ENCODE measurements at places on chromosomes 4 and X.

- no peak for DNase-seq
Measured at GRCh38 chr4:153045111-153045982, 109.2 kb downstream of the FHDC1 start.

DNA sequence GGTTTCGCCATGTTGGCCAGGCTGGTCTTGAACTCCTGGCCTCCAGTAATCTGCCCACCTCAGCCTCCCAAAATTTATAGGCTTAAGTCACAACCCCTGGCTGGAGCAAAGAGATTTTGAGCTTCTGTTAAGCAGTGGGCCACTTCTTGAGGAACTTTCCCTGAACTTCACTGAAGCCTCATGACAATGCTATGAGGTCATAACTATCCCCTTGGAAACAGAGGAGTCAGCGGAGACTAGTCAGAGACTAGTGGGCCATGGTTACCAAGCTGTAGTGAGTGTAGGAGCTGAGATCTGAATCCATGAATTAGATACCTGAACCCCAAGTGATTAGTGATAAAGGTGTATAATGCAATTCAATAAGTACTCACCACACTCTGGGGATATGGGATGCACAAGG is 145.1 kb upstream of the MSX1 start:
- no peak for DNase-seq

GRCh38 chr4:23070848-23071570 is 378.3 kb downstream of the GBA3 start:
- DNase-seq, result no peak

- no peak for DNase-seq
Measured at GRCh38 chr4:26233350-26233749, 87.5 kb upstream of the RBPJ start.

GRCh38 chrX:80876877-80877276 is 67.2 kb upstream of the BRWD3 start:
- DNase-seq, result no peak

DNA sequence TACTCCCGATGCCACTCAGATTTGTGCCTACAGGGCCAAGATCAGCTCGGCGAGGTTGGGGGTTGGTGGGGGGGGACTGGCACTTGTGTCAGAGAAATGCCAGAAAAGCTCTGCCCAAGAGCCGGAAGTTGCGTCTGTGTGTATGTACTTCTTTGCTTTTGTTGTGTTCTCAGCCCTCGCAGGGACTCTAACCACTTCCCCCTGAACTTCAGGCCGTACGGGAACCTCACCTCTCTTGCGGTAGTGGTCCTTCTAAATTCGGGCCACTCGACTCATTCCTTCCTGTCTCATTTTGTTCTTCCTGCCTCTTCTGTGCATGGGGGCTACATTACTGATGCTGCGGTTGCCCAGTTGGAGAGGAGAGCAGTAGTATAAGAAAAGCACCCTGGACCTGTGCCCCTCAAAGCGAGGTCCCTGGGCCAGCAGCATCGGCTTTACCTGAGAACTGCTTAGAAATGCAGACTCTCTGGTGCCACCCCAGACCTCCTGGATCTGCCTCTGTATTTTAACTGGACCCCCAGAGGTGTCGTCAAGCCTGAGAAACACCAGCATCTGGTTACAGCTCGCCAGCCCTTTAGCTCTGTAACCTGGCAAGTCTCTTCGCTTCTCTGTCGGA is 146.3 kb upstream of the RPS6KA3 start:
- DNase-seq, result no peak

DNA sequence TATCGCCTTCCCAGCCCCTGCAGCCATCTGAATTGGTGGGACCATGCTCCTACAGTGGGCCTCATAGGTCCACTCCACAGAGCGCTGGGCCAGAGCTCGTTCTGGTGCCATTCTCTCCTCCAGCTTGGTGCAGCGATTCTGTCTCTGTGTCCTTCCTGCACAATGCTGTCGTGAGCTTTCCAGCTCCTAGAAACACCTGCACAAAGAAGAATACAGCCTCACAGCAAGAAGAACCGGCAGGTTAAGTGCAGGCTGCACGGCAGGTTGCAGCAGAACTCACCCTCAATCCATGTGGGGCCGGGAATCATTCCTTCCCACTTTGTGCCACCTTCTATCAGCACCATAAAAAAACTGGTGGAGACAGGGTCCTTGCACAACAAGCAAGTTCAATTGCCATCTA is 101.2 kb upstream of the ENPP6 start:
- DNase-seq, result no peak

DNA sequence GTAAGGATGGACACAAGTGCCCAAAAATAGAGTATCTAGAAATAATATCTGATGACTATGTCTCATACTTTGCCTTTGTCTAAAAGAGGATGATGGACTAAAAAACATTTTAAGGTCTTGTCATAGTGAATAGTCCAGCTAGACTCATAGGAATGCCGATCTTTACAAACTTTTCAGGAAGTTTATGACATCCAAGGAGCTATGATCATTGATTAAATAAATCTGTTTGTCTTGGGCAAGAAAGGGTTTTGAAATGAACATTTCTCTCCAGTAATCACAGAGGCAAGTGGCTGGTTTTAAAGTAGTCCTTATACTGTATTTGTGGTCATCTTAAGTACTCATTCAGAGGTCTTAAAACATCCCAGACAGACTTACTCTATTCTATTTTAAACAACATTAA is 109.8 kb downstream of the MAPK10 start:
- no peak for DNase-seq

GRCh38 chr4:89539797-89540711 is 232.5 kb upstream of the GPRIN3 start:
- no peak for DNase-seq

DNA sequence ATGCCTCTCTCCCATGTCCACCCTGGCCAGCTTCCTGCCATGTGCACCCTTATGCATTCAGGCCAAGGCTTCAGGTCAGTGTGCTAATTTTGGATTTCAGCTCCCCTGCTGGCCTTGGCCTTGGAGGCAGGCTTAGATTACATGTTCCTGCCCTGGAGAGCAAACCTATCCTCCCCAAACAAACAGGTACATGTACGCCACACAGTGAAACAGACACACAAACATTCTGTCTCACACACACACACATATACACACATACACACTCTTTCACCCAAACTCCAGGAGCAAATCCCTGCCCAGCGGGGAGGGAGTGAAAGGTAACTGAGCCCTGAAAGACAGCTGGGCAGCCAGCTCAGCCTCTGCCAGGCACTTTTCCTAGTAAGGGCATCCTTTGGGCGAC is 62.7 kb upstream of the ARHGAP36 start:
- no peak for DNase-seq

GRCh38 chrX:22032084-22032483 is at the start of gene PHEX:
Gene PHEX, plus strand, starts transcription at chrX:22032325. Its CDS starts 681 bp downstream, at chrX:22033006.
- no peak for DNase-seq

- DNase-seq, result no peak
Measured at GRCh38 chrX:10938365-10938923, 172.7 kb upstream of the HCCS start.

- DNase-seq, result no peak
Measured at GRCh38 chr4:44916411-44916810, 190.1 kb upstream of the GNPDA2 start.

- no peak for DNase-seq
Measured at GRCh38 chr4:165709973-165710526, 163.0 kb upstream of the TLL1 start.

DNA sequence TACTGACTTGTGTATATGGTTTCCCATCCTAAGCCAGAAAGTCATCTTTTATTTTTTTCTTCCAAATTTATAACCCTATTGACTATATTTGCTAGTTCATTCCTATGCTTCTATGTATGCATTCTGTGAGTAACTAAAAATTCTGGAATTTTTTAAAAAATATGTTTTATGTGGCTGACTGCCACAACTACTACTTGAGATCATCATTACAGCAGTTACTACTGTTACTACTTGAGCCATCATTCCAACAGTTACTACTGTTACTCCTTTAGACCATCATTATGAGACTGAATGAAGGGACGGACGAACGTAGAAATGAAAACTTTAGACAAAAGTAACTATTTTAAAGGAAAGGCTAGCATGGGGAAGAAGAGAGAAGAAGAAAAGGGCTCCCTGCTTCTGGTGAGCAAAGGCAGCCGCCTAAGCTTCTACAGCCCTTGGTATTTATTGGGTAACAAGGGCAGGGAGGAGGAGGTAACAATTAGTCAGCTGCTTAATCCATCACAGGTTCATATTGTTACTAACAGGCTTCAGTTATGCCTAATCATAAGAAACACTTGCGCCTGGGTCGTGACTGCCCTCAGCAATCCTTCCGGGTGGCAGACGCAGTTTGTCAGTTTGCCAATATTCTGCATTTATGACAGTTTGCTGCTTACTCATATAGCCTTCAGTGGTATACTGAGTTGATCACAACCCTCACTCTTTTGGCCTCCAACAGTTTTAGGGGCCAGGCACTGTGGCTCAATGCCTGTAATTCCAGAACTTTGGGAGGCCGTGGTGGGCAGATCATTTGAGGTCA is 80.4 kb downstream of the PDLIM5 start:
- no peak for DNase-seq

GRCh38 chr4:37001688-37002436 is 242.7 kb upstream of the NWD2 start:
- DNase-seq, result no peak

DNA sequence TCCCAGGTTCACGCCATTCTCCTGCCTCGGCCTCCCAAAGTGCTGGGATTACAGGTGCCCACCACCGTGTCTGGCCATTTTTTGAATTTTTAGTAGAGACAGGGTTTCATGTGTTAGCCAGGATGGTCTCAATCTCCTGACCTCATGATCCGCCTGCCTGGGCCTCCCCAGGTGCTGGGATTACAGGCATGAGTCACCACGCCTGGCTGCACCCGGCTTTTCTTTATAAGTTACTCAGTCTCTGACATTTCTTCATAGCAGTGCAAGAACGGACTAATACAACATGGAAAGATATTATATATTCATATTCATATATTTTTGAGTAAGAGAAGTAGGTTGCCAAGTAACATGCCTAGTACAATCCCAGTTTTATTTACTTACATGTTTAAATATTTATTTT is 22.9 kb downstream of the SHROOM3 start:
- no peak for DNase-seq

DNA sequence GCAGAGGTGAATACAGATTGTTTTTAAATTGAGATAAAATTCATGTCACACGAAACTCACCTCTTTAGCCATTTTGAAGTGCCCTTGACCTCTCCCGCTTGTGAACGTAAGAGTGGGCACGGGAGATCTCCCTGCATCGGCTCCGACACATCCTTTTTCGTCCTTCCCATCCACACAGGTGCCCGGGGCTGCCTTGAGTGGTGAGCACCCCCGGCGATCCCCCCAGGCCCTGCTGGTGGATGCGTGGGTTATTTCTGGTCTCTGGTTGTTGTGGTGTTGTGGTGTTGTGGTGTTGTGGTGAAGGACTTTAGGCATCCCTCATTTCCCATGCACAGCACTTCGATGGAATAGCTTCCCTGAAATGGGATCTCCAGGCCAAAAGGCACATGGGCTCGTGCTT is 46.1 kb downstream of the PSAPL1 start:
- DNase-seq, result no peak

- no peak for DNase-seq
Measured at GRCh38 chrX:12956704-12957534, 18.0 kb upstream of the TMSB4X start.

- no peak for DNase-seq
Measured at GRCh38 chr4:84634961-84635360, 52.0 kb downstream of the CDS1 start.

GRCh38 chr4:98873059-98873458 is 55.9 kb downstream of the EIF4E start:
- DNase-seq, result no peak

DNA sequence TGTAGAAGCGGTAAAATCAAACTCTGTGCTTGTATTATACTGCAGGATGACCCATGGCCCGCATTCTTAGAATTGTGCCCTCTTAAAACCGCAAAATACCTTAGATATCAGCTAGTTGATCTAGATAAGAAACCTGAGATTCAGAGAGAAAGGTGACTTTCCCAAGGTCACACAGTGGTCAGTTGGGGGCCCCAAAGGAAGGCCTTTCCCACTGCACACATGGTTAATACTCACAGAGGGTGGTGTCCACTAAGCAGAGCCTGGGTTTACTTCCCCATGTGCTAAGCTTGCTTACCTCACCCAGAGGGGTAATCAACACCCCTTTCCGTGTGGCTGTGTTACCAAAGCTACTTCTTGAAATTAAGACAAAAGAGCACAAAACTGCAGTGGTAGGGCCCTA is 66.3 kb downstream of the RBM47 start:
- no peak for DNase-seq

GRCh38 chr4:79611026-79611425 is 203.0 kb upstream of the GK2 start:
- no peak for DNase-seq

DNA sequence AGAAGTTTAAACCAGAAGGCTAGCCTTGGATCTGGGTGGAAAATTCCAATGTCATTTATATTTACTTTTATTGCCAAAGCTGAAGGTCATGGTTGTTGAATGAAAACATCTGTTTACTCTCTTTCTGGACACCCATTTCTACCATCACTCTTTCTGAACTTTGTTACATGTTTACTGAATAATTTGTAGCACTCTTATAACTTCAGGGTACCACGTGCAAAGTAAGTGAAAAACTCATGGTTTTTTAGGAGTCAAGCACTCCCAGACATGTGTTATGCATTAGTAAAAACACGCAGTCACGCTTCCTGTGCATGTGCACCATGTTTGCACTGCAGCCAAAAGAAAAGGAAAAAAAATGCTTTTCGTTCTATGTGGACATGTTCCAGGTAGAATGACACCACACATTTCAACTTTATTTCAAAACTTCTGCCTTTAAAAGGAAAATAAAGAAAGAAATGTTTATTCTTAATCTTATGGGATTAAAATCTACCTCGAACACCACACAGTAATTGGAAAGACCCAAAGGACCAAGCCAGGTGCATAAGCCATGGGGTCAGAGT is 31.4 kb upstream of the ADH1C start:
- no peak for DNase-seq

DNA sequence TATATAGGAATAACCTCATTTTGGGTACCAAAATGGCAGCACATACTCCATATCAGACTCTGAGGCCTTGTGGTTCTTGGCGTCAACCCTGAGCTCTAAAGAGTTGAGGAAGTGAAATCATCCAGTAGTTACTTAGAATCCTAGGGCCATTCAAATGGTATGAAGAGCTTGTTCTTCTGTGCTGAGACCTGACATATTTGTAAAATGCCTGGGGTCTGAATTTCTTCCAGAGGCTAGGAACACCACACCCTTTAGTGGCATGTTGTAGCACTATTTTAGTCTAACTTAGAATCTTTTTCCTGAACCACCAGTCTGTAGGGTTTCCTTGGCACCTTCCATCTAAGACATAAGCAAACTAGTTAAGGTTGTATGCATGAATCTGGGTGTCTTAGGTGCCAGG is 18.1 kb upstream of the GDPD2 start:
- no peak for DNase-seq

GRCh38 chr4:176102414-176103063 is 36.9 kb downstream of the WDR17 start:
- DNase-seq, result no peak

GRCh38 chr4:40243386-40243948 is 46.6 kb downstream of the RHOH start:
- no peak for DNase-seq

GRCh38 chrX:93874554-93874953 is 200.5 kb downstream of the FAM133A start:
- no peak for DNase-seq

- no peak for DNase-seq
Measured at GRCh38 chrX:154074199-154074598, 23.3 kb downstream of the MECP2 start.
